ENCODE measurements at places on chromosomes 3 and 15. TPM values are rescaled to one million over a fixed set of nuclear protein-coding genes. Genes with fewer than 3 reads are reported as not detected.

Gene POLQ
- 0.28 TPM for total RNA-seq

- no peak for DNase-seq
- H3K27ac ChIP-seq: peak overlapping the region; percentile 19
- no peak overlapping the region for H3K4me3 ChIP-seq
- no peaks in the 10 kb centered on the region for H3K27me3 ChIP-seq
- peaks cover 66% of the 10 kb centered on the region for H3K4me1 ChIP-seq
Measured at GRCh38 chr15:59801649-59802048, 112.5 kb upstream of the BNIP2 start.

DNA sequence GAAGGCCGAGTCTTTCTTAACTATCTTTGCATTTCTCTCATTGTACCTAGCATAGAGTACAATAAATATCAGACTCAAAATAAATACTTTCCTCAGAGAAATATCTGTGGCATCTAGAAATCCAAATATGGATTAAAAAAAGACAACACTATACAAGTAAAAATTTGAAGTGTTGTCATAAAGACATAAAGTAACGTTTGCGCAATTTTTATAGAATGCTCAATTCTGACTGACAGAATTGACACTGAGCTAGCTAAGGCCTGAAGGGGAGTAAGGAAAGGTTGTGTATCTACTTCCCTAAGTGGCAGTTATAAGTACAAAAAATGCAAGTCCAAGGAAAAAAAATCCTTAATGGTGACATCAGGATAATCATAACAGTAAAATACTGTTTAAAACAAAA is 1.1 kb downstream of the SEC11A start:
- peaks cover 51% of the 10 kb centered on the region for H3K4me1 ChIP-seq
- DNase-seq: no peak
- H3K27me3 ChIP-seq: no peaks in the 10 kb centered on the region
- peaks cover 6% of the 10 kb centered on the region for H3K36me3 ChIP-seq
- peak overlapping the region; percentile 97 for H3K4me3 ChIP-seq

DNA sequence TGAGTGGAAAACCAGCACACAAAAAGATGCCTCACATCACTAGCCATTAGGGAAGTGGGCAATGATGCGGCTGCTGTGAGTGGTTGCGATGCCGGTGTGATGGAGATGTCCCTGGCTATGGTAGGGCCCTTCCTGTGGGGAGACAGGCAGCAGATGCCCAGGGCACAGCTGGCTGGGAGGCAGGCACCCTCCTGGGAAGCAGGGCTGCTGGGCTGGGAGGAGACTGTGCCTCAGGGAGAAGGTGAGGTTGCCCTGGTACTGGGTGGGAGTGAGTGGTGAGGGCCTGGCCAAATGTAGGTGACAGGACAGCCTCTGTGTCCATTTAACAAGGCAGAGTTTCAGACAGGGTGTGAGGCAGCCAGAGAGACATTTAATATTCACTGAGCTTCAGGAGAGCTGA is 335.6 kb downstream of the OCA2 start:
- H3K27ac ChIP-seq: no peak overlapping the region
- H3K36me3 ChIP-seq: no peaks in the 10 kb centered on the region
- H3K4me3 ChIP-seq: no peak overlapping the region
- DNase-seq: no peak

DNA sequence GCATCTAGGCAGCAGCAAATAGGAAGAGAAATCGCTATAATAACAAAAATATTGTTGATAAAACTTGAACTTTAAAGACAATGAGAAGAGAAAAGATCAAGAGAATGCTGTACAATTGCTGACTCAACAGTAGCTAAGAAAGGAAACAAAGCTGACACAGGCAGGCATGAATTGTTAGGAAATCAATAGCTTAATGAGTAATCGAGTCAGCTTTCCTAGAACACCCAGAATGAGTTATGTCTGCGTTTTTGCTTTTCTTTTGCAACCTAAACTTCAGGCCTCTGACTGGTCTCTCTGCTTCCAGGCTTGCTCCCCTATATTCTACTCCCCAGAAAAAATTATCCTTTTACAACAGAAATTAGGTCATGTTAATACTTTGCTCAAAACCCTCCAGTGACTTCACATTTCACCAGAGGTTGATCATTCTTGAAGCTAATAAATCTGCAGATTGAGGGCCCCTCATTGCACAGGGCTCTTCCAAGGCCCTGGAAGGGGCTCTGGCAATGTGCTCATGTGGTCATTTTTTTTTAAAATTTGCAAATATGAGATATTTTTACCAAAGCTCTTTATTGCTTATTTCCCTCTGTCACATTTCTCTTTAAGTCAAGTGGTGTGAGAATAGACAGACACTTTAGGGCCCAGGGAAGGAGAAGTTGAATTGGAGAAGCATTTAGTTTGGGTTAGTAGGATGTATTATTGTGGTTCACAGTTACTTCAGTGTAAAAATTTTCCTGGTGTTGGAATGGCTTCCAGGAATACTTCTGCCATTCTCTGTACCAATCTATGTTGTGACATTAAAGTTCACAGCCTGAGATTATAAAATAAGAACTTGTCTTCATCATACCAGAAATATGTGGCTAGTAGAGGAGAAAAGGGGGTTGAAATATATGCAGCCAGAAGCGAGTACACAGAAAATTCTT is 116.3 kb downstream of the TMCO5A start:
- H3K36me3 ChIP-seq: no peaks in the 10 kb centered on the region
- no peak overlapping the region for H3K4me3 ChIP-seq
- no peaks in the 10 kb centered on the region for H3K4me1 ChIP-seq
- no peak overlapping the region for H3K27ac ChIP-seq
- no peak for DNase-seq

Gene CCDC54
- not detected for total RNA-seq

GRCh38 chr15:28273468-28273867 is 48.5 kb downstream of the HERC2 start:
- DNase-seq: no peak
- no peaks in the 10 kb centered on the region for H3K4me1 ChIP-seq
- H3K27me3 ChIP-seq: no peaks in the 10 kb centered on the region
- H3K4me3 ChIP-seq: no peak overlapping the region

DNA sequence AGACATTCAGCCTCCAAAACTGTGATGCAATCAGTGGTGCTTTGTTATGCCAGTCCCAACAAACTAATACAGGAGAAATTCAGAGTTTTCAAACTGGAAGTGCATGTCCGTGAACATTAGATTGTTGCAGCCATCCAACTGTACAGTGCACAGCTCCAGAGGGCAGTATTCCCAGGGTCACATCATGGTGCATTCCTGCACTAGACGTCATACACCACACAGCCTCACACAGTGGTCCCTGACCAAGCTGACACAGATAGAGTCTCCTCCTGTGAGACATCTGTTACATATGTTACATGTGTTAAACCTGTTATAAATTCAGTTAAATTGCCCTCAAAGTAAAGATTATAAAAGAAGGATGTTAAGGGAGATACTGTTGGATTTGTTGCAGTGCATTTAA is 209.0 kb downstream of the LRRN1 start:
- no peak overlapping the region for H3K4me3 ChIP-seq
- H3K36me3 ChIP-seq: no peaks in the 10 kb centered on the region
- H3K27ac ChIP-seq: no peak overlapping the region
- H3K4me1 ChIP-seq: no peaks in the 10 kb centered on the region

DNA sequence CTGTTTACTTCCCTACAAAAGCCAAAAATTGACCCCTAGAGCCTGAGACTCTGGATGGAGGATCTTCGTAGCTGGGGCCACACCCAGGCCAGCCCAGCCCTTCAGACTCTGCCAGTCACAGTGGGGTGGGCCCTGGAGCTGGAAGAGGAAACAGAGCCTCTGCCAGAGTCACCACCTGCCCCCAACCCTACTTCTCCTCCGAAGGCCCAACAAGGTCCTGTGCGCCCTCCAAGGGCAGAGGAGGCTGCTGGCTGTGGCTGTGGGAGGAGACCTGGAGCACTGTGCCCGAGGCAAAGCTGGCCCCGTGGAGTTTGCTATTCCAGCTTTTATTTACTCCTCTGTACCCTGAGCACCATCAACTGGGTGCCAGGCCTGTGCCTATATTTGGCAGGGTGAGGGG is 19.0 kb downstream of the CISH start:
- H3K27me3 ChIP-seq: no peaks in the 10 kb centered on the region
- peak overlapping the region; percentile 41 for H3K27ac ChIP-seq
- H3K36me3 ChIP-seq: no peaks in the 10 kb centered on the region
- no peak for DNase-seq
- H3K4me3 ChIP-seq: no peak overlapping the region

DNA sequence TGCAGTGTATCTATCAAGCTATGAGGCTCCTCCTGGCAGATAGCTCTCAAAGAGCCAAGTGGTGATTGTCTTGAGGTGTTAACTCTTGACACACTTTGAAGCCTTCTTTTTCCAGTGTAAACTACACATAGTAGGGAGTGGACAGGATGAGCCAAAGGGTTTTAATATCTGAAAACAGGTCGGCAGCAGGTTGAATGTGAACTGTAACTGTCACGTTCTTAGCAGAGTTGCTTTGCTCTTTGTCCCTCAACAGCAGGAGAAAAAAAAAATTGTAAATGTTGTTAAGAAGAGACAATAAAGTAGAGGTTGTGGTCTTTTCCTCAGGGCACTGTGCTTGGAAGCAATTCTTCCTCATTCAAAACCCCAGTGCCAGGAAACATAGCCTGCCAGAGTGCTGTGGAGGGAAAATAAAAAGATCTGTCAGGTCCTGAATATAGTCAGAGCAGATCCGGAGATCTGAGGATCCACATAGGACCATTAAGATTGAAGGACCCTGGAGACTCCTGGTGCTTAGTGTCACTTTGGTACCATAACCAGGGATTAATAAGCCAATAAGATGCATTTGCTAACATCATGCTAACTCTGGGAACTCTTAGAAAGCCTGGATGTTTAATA is 229.7 kb downstream of the NAALADL2 start:
- DNase-seq: no peak
- H3K4me1 ChIP-seq: no peaks in the 10 kb centered on the region
- no peaks in the 10 kb centered on the region for H3K36me3 ChIP-seq
- H3K27ac ChIP-seq: no peak overlapping the region
- no peaks in the 10 kb centered on the region for H3K27me3 ChIP-seq

DNA sequence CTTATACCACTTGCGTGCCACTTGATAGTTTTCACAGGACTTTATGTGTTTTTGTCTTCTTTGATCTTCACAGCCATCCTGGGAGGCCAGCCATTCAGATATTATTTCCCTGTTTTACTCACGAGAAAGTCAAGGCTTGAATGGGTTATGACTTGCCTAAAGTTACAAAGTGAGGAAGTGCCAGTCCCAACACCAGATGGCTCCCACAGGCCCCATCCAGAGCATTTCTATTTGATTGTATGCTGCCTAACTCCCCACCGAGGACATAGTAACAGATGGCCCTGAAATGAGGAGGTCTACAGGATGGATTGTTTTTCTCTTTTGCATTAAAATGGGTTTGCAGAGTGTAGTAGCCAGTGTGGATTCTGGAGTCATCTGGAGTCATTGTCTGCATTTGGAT is 74.5 kb downstream of the SPTSSB start:
- H3K27me3 ChIP-seq: no peaks in the 10 kb centered on the region
- no peak overlapping the region for H3K4me3 ChIP-seq
- no peaks in the 10 kb centered on the region for H3K4me1 ChIP-seq
- DNase-seq: no peak

DNA sequence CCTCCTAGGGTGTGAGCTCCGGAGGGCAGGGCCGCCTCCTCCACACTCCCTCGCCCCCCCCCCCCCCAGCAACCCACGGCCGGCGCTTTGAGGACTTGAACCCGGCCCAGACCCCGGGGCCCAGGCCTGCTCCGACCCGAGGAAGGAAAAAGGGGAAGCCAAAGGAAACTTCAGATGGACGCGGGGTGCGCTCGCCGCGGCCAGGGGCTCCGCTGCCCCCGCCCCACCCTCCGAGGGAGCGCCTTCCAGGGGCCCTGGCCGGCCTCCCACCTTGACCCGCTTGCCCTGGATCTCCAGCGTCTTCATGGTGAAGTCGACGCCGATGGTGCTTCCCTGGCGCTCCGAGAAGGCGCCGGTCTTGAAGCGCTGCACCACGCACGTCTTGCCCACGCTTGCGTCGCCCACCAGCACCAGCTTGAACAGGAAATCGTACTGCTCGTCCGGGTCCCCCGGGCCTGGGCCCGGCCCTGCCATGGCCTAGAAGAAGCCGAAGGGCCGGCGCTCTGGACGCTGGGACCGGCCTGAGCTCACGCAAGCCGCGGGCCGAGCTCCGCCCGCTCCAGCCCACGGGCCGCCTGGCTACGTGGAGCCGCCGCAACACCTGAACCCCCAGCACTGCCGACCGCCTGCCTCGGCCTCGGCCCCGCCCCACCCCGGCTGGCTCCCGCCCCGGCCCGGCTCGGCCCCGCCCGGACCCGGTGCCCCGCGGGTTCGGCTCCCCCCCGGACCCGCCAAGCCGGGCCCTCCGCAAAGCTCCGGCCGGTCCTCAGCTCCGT is 400 bp downstream of the RAB43 start:
- DNase-seq: peak; percentile 66
- no peaks in the 10 kb centered on the region for H3K27me3 ChIP-seq
- peak overlapping the region; percentile 79 for H3K4me3 ChIP-seq
- H3K27ac ChIP-seq: peak overlapping the region; percentile 62
- H3K4me1 ChIP-seq: peaks cover 46% of the 10 kb centered on the region
- H3K36me3 ChIP-seq: peaks cover 9% of the 10 kb centered on the region

DNA sequence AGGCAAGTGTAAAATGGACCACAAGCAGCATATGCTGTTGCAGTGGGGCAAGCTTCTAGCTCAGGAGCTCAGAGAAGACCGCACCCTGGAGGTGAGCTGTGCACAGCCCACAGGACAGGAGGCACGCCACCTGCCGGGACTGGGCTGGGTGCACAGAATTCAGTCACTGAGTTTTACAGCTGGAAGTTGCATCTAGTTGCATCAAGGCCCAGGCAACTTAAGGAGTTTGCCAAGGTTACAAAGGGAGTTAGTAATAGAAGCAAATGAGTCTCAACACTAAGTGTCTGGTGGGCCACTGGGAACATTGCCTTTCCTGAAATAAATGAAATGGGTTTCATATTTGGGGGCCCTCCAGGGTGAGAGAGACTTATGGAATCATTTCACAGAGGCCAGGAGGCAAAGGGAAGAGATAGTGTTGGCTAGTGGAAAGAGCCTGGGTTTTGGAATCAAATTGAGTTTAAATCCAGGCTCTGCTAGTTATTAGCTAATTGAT is 36.0 kb upstream of the TIMP4 start:
- H3K4me3 ChIP-seq: no peak overlapping the region
- no peak for DNase-seq
- no peak overlapping the region for H3K27ac ChIP-seq

DNA sequence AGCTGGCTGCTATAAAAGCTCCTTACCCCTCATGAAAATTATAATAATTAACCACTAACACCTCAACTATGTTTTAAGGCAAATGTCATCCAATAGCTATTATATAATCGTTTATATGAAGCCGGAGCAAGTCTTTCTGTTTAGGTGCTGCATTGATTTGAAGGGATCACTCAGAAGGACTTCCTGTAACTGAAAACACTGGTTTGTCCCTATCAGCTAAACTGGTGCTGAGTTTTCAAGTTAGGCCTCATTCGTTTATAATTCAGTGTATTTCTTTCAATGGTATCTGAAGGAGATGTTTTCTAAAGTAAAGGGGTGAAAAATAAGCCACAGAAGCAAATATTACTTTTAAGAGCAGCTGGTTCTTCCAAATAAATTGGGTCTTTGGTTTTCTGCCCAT is 14.2 kb downstream of the MEIS2 start:
- no peaks in the 10 kb centered on the region for H3K36me3 ChIP-seq
- no peaks in the 10 kb centered on the region for H3K27me3 ChIP-seq
- H3K4me3 ChIP-seq: no peak overlapping the region
- no peak overlapping the region for H3K27ac ChIP-seq
- DNase-seq: no peak
- H3K4me1 ChIP-seq: no peaks in the 10 kb centered on the region

GRCh38 chr3:154872696-154873095 is 207.4 kb upstream of the MME start:
- H3K36me3 ChIP-seq: no peaks in the 10 kb centered on the region
- H3K27me3 ChIP-seq: no peaks in the 10 kb centered on the region
- H3K27ac ChIP-seq: no peak overlapping the region
- DNase-seq: no peak
- no peaks in the 10 kb centered on the region for H3K4me1 ChIP-seq
- H3K4me3 ChIP-seq: no peak overlapping the region
